ENCODE measurements at places on chromosomes 13 and 19. TPM values are rescaled to one million over a fixed set of nuclear protein-coding genes. Genes with fewer than 3 reads are reported as not detected.

DNA sequence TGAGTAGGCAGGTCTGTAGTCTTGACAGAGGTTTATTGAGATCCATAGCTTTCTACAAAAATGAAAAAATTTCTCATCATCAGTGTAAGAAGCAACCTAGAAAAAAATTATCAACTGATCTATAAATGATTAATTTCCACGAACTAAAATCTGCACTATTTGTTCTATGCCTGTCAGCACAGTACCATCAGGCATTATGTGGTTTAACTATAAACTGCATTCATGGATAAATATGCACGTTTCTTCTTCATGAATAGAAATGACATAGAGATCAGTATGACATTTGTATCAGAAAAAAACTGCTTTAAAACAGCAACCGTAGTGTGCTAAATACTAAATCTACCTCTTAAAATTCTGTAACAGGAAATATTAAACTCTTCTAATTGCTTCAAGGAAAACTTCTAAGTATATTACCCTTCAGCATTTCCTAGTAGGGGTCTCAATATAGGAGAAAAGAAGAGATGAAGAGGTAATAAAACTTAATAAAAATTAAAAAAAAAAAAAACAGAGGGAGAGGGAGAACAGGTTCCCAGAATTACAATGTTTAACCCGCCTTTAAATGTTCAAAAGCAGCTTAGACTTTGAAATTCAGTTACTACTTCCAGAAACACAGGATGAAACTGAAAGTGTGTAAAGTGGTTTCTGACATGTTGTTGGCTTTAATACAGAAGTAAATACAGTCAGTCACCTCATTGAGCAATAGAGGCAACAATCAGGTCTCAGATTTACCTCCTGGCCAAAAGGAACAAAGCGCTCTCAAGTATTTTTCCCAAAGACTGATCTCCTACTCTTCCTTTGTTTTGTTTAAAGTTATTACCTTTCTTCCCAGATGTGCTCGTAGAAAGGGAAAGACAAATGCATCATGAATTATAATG lies 144.4 kb downstream of the DIAPH3 start:
- DNase-seq, result no peak

GRCh38 chr13:112671359-112671758 lies 18.5 kb upstream of the ATP11A start:
- no peak for DNase-seq

- DNase-seq, result no peak
Observed at GRCh38 chr13:28499609-28500008, 4.7 kb upstream of the FLT1 start.

Gene AMER2
- not detected for polyA plus RNA-seq

Gene ZNF835
- polyA plus RNA-seq, result 1.3 TPM

DNA sequence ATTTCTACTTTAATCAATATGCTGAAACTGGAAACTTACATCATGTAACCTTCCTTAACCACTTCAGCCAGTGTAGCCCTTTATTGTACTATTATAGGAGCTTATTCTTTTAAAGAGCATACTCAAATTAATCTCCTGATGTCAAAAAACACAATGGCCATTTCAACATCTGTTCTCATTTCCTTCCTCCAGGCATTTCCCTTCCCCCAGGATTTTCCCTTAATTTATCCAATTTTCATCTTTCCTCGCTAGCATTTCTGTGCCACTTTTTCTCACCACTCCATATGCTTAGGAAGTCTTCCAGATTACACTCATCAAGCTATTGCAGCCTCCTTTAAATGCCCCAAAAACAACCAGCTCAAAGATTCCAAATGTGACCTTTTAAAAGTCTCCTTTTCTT lies 265.0 kb downstream of the PCDH9 start:
- no peak for DNase-seq

DNA sequence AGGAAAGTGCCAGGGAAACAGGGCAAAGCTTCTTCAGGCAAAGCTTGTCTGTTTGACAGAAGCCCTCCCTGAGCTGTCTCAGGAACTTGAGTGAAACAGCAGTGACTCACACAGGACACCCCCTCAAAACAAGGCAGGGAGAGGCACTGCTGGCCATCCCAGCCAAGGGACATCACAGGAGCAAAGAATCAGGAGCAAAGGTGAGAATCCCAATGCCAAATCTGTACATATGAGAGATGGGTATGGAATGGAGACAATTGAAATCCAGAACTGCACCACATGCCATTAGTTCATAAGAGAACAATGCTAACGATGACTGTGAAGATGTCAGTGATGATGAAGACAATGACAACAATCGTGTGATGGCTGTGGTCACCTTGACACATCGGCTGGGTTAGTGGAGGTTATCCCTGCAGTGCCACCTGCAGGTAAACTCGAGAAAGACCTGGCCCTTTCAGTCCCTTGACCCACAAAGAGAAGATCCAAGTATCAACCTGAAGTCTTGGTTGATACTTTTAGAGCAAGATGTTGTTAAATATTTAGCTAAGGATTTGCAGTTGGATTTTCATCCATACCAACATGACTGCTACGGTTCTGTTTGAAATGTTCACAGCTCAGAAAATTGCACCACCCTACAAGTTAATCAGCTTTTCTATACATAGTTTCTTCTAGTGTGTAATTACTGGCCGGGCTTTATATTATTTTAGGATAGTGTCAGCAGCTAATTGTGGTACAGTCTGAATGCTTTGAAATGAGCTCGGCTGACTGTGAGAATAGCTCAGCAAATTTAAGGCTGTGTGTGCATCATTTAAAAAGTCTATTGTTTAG lies 42.0 kb upstream of the IPO5 start:
- no peak for DNase-seq

Gene CKM
- 0.13 TPM for polyA plus RNA-seq

- DNase-seq, result no peak
Observed at GRCh38 chr13:89514534-89515312, 1832.8 kb upstream of the MIR17HG start.

- no peak for DNase-seq
Observed at GRCh38 chr13:107765724-107766401, 449.5 kb downstream of the LIG4 start.

- DNase-seq, result no peak
Observed at GRCh38 chr19:55209693-55210472, 582 bp upstream of the PTPRH start.

DNA sequence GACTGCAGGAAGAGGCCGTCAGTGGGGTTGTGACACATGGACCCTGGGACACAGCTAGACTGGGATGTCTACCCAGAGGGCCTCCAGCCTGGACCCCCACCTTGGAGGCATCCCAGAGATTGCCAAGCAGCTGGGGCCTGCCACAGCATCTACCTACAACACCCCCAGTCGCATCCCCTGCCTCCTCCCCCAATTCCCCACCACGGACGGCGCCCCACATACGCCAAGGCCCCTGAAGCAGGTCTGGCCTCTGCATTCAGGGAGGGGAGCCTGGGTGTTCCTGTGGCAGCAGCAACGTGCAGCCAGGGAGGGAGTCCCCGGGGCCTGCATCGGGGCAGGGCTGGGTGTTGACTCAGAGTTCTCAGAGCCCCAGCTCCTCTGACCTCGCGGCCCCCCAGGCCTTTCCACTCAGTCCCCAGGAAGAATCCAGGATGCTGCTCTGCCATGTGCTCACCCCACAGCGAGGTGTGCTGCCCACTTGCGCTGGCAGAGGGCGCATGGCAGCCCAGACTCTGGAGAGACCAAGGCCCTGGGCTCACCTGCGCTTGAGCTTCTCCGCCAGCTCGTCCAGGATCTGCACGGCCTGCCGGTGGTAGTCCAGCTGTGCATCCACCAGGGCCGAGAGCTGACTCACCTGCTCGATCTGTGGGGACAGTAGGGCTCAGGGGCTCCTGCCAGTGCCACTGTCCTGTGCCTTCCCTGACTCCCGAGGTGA lies 19.6 kb downstream of the MPND start:
- no peak for DNase-seq

DNA sequence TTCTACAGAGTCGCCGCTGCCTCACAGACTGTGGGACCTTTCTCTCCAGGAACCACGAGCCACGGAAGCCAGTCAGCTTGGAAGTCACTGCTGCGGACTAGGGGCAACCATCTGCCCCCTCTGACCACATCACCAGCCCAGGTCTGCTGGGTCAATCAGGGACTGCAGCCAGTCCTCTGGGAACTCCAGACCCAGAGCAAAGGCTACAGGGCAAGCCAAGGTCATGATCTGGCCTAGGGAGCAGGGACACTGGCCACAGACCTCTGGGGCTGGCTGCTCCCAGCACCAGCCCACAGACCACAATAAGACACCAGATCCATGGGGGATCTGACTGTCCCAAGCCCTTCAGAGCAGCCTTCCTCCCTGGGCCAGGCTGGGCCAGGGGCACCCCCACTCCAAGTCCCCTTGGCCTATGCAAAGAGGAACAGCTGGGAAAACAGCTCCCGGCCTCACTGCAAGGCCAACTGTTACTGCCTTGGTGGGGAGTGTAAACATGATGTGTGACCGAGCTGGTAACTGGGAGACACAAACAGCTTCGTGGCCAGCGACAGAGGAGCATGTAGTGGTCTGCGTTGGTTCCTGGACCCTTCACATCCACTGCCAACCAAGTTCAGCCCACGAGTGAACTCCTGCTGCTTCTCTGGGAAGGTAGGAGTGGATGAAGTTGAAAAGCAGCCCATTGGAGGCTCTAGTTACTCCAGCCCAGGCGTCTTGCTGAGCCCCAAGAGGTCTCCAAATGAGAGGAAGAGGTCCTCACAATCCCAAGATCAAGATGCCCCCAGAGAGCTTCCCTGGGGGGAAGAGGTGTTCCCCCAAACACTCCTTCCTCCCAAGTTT lies 1.5 kb downstream of the AKT2 start:
- no peak for DNase-seq

Gene CPB2
- polyA plus RNA-seq, result not detected

Data from CD8-positive, alpha-beta memory T cell (primary cell).